ENCODE measurements at places on chromosomes 1 and 21. TPM values are rescaled to one million over a fixed set of nuclear protein-coding genes. Genes with fewer than 3 reads are reported as not detected.
A peak's percentile ranks its signal among the peaks of the same experiment; 100 is the strongest.

DNA sequence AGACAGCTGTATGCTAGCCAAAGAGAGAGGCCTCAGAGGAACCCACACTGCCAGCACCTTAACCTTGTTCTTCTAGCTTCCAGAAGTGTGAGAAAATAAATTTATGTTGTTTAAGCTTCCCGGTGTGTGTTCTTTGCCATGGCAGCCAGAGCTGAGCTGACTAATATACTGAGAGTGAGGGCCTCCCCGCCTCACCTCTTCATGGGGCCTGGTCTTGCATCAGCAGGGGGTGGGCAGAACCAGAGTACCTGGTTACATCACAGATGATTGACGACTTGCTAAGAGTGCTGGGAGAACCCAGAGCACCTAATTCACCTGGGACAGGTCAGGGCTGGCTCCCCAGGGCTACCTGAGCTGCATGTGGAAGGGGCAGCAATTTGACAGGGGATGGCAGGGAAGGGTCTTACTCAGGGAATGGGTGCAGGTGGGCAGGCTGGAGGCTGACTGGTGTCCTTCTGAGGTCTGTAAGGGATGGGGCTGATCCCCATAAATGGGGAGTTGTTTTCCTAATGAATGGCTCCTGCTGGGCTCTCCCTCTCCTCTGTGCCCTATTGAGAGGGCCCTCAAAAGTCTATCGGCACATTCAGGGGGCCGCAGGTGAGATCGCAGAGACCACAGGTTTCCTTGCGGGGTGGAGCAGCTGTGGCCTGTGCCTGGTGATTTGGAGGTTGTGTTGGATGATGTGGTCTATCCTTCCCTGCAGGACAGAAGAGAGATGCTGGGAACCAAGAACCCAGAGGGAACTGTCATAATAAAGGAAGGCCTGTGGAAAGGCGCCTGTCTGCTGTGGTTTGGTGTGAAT lies 60.6 kb upstream of the ETV3 start:
- DNase-seq = no peak

The PLEKHA6 gene
- total RNA-seq = not detected

The TENT5C gene
- 13.7 TPM for total RNA-seq

- DNase-seq = no peak
These were observed 4.6 kb upstream of the TIE1 start for GRCh38 chr1:43296207-43296606.

The LCE6A gene
- total RNA-seq = not detected

DNA sequence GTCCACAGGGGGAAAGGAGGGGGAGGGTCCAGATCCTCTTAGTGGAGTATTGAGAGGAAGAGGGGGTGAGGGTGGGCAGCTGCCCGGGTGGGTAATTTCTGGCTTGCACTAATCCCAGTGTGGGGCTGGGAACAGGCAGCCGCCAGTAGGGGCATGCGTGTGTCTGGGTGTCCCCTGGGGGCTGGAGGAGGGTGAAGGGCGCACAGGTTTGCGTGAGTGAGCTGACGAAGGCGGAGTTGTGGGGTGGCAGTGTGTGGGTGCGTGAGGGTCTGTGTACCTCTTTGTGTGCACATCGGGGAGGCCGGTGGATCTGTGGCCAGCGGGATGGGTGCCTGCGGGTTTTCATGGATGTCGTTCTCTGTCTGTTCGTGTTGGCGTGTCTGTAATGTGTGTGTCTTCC lies 97.3 kb downstream of the PAX7 start:
- DNase-seq = no peak

DNA sequence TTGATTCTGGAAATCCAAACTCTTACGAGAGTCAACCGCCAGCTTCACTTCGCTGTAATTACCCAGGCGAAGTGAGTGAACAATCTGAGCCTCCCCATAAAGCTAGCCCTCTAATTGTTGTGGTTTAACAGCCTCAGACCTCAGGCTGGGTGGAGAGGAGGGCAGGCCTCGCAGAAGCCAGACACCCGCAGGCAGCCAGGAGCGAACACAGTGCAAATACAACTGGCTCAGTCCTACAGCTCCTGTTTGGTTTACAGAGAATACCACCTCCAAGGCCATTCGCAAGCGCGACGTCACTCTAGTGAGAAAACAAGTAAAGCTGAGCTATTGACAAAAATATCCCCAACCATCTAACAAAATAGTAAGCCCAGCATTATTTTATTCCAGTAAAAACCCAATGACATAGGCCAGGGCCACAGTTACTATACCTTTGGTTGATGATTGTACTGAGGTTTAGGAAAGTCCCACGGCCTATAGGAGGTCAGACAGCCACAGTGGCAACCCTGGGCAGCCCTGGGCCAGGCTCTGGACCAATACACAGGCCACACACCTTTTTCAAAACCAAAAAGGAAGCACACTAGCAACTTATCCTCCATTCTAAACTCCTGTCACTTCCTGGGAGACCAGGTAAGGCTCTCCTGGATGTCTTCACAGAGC lies 163.3 kb downstream of the ETS2 start:
- no peak for DNase-seq

The LCE2C gene
- total RNA-seq = not detected

The RGS18 gene
- 0.15 TPM for total RNA-seq

The MSH4 gene
- total RNA-seq = 0.46 TPM

The GAS5 gene
- total RNA-seq = 328 TPM

DNA sequence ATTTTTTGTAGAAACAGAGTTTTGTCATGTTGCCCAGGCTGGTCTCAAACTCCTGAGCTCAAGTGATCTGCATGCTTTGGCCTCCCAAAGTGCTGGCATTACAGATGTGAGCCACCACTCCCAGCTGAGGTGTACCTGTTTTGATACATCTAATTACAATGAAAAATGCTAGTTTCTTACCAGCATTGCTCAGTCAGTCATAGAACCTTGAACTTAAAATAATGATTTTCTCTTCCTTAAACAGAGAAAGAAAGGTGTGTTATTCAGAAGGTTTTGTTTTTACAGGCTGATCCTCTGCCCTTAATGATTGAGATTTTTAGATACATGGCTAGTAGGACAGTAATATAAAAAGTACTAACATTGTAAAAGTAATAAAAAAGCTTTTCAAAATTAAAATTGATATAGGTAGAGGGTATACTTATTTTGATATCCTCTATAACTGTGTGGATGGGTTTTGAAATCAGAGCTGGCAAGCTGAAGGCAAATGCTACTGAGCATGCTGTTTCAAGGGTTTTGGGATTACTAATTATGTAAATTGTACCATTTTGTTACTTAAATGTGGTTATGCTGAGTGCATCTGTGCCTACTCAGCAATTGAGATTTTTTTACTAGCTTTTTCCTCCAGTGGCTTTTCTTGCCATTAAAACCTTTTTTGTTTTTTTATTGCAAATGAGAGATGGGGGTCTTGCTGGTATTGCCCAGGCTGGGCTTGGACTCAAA lies 16.1 kb downstream of the PRRC2C start:
- no peak for DNase-seq

GRCh38 chr1:5572794-5573193 lies 419.4 kb downstream of the NPHP4 start:
- DNase-seq = no peak

The TMCO1 gene
- 93.3 TPM for total RNA-seq

GRCh38 chr1:13950637-13951036 lies 250.6 kb downstream of the PRDM2 start:
- peak; percentile 9 for DNase-seq

DNA sequence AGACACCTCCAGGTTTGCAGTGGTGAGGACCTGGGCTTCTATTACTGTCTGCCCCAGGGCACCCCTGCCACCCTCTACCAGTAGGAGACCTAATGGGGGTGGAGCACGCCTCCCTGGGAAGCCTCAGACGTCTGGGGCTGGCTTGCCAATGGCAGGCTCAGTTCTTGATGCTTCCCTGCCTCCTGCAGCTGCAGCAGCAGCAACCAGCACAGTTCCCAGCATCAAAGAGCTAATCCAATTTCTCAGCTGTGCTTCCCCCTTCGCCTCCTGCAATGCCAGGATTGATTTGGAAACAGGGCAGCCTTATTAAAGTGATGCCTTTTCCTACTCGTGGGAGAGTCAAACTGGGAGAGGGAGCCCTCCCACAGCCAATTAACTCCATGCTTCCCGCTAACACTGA lies 8.2 kb downstream of the SYT2 start:
- DNase-seq = no peak

- no peak for DNase-seq
These were observed 290.4 kb downstream of the OLFM3 start for GRCh38 chr1:101706366-101706765.

DNA sequence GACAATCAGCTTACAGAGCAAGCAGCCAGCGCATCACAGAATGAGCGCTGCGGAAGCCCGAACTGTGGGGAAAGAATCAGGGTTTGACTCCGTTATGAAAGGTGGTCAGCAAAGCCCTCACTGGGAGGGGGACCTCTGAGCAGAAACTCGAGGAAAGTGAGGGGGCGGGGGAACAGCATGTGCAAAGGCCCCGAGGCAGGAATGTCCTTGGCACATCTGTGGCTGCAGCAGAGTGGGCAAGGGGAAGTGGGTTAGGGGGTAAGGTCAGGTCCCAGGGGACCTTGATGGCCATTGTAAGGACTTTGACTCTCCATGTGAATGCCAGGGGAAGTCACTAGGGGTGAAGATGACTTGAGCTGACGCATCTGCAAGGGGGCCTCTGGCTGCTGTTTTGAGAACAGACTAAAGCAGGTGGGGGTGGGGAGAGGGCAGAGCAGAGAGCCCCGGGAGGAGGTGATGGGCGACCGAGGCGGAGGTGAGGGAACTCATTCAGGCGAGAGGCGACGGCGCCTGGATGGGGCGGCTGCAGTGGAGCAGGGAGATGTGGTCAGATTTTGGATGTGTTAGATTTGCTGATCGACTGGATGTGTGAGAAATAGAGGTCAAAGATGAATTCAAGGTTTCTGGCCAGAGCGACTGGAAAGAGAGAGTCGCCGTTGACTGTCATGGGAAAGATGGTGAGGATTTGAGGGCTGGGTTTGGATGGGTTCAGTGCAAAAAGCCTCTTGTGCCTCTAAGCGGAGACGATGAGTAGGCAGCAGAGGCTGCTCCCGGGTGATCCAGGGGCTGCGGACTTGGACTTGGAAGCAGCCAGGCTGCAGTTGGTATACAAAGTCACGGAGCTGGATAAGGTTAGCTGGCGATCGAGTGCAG lies 108.0 kb upstream of the ZBTB40 start:
- no peak for DNase-seq

DNA sequence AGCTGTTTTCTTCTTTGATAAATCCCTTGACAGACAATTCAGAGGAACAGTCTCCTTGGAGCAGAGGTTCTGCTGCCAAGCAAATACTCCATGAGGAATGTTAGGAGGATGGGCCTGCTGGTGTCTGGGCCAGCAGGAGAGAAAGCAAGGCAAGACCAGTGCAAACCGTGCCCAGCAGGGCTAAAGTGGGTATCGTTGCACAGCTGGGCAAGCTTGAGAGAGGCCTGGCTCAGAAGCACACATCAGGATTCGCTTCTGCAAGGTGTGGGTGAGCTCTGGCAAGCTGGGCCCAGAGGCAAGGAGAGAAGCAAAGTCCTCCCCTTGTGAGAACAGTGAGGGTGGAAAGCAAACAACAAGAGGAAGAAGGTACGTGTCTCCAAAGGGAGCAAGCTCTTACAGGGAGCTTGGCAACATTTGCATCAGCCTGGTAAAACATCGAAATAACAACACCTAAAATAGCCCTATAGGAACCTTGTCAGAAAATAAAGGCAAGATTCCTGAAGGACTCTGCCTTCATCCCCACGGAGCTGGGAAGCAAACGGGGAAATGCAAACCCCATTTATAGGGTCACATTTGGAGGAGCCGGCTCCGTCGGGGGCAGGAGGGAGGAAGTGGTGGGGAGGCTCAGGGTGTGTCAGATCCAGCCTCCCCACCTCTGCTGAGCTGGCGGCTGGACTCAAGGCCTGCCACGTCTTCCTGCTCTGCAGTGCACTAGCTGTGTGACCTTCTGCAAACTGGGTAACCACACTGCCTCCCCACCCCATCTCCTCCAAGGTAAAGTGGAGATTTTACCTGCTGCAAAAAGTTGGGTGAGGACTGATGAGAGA lies 62.3 kb upstream of the HIVEP3 start:
- peak; percentile 27 for DNase-seq

The KCNA2 gene
- total RNA-seq = 3.9 TPM

DNA sequence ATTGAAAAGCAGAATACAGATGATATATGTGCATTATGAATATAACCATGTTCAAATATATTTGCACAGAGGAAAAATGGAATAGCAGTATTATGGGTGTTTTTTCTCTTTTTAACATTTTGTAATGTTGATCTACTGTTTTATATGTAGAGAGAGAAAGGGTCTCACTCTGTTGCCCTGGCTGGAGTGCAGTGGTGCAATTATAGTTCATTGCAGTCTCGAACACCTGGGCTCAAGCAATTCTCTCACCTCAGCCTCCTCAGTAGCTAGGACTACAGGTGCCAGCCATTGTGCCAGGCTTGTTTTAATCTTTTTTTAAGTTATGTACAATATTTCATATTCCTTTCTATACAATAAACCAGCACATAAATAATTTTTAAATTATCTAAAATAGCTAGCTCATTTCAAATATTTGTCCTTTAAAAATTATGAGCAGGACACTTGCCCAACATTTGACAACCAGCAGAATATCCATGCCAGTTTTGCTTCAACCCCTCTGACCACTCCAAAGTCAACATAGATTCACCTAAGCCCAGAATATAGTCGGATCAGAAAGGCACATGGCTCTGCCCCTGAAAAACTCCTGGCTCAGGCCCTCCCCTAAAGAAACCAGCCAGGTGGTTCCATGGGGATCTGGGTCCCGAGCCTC lies 29.8 kb downstream of the ZNF281 start:
- DNase-seq = no peak

The LCE3A gene
- not detected for total RNA-seq

GRCh38 chr1:222989443-222989842 lies 153.6 kb downstream of the TLR5 start:
- DNase-seq = no peak

- DNase-seq = no peak
These were observed 45.3 kb downstream of the KCTD3 start for GRCh38 chr1:215612391-215612790.

GRCh38 chr21:17823846-17824245 lies 4.7 kb upstream of the C21orf91 start:
- no peak for DNase-seq

- no peak for DNase-seq
These were observed 489 bp downstream of the ACOT11 start for GRCh38 chr1:54548389-54549044.

DNA sequence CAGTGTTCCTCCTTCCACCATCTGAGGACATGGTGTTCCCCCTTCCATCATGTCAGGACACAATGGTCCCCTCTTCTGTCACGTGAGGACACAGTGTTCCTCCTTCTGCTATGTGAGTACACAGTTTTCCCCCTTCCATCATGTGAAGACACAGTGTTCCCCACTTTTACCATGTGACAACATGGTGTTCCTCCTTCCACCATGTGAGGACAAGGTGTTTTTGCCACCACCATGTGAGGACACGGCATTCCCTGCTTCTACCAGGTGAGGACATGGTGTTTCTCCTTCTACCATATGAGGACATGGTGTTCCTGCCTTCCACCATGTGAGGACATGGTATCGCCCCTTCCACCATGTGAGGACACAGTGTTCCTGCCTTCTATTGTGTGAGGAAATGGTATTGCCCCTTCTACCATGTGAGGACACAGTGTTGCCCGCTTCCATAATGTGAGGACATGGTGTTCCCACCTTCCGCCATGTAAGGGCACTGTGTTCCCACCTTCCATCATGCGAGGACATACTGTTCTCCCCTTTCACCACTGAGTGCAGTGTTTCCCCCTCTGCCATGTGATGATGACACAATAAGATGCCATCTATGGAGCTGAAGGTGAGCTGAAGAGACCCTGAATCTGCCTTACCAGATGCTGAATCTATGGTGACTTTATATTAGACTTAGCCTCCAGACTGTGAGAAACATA lies 132.3 kb downstream of the FCRL5 start:
- no peak for DNase-seq

The CRABP2 gene
- total RNA-seq = 0.77 TPM
